ENCODE measurements at places on chromosomes 11 and 22. TPM values are rescaled to one million over a fixed set of nuclear protein-coding genes. Genes with fewer than 3 reads are reported as not detected.

The NRIP3 gene
- total RNA-seq: 4.1 TPM

The CASP1 gene
- total RNA-seq: 16.2 TPM

The C11orf21 gene
- not detected for total RNA-seq

The GGT5 gene
- not detected for total RNA-seq

The TSPAN32 gene
- total RNA-seq: not detected

The OR52J3 gene
- not detected for total RNA-seq

The KDM4D gene
- 1.1 TPM for total RNA-seq

The PTGDR2 gene
- not detected for total RNA-seq

The INS gene
- not detected for total RNA-seq

The KCNJ1 gene
- 0.43 TPM for total RNA-seq

The PI4KA gene
- 10.4 TPM for total RNA-seq

The IFITM10 gene
- total RNA-seq: 1.2 TPM

The UPK3A gene
- not detected for total RNA-seq

The KBTBD3 gene
- 1.7 TPM for total RNA-seq

The KRTAP5-10 gene
- total RNA-seq: not detected

The ELMOD1 gene
- not detected for total RNA-seq

The TEX54 gene
- total RNA-seq: not detected

The FZD4 gene
- total RNA-seq: 0.85 TPM

The OSM gene
- total RNA-seq: not detected

The RAB36 gene
- 2.7 TPM for total RNA-seq
